ENCODE measurements at places on chromosomes 4 and X.

DNA sequence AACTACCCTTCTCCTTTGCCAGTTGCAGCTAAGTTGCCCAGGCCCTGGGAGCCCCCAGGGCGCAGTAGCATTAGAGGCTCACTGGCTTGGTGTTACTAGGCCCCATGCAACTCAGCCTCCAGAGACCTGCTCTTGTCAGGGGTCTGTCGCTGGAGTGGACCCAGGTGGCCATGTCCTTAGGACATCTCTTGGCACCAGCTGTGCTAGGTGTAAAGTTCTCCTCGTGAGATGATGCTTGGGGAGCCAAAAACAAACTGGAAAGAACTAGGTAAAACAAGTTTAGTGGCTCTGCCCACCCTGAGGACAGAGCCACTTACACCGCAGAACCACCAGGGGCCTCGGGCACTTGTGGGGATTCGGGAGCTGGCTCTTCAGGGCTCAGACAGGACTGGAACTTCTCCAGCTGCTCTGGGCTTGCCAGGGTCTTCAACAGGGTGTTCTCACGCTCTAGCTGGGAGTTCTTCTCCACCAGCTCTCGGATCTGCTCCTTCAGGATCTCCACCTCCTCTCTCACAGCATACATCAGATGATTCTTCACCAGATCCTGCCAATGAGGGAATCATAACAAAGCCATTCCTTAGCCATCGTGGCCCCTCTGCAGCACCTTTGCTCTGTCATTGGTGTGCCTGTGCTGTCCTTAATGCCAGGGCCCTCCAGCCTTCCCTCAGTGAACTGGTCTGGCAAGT, 61.2 kb downstream of the TSC22D3 start:
- no peak for DNase-seq

- no peak for DNase-seq
Measured at GRCh38 chr4:3572363-3572762, 40.1 kb upstream of the LRPAP1 start.

DNA sequence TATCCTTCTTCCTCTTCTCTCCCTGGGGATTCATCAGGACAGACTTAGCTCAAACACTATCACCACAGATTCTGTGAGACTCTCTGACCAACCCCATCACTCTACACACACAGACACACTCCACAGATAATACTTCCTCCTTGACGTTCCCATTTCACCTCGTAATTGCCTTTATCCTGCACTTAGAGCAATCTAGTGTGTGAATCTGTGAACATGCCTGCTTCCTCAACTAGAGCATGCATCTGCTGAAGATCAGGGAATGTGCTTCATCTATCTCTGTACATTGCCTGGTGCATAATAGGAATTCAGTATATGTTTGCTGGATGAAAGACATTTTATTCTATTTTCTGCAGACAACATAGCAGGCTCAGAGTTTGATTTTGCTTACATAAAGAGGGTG, 25.1 kb upstream of the HS6ST2 start:
- DNase-seq: no peak

- no peak for DNase-seq
Measured at GRCh38 chr4:131426023-131426758, 1722.9 kb upstream of the PCDH10 start.

DNA sequence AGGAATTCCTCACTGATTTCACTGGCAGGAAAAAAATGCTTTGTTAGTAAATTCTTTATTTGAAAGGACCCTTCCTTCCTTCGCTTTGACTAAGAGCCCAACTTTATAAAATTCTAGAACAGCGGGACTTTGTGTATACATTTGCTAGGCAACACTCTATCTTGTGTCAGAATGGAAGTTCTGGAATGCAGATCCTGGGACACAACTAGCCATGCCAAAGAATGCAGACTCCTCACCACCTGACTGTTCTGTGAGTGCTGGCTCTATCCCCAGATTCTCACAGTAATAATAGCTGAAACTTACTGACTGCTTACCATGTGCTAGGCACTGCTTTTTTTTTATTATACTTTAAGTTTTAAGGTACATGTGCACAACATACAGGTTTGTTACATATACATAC, 73.3 kb upstream of the ZDHHC15 start:
- no peak for DNase-seq

DNA sequence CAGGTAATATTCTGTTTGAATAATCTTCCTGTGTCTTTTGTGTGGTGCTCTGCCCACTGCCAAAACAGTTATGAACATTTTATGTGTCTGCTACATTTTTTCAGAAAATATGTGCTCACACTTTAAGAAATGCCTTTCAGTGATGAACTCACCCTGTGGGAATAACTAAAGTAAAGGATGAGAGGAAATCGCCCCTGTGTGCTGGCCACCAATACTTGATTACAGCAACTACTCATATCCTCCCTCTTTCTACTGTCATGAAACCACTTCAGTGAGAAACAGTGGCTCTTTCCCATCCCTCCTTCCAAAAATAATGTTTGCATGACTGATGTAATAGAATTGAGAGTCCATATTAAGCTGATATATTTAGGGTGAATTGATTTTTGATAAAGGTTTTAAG, 900.9 kb downstream of the RAB28 start:
- DNase-seq: no peak

Data from SHP77 treated with DMSO at 0.1 percent for 48 hours (cell line).